ENCODE measurements at places on chromosomes 16 and 17.
A peak's percentile ranks its signal among the peaks of the same experiment; 100 is the strongest.

- no peak for DNase-seq
Measured at GRCh38 chr17:74686761-74687160, 26.0 kb downstream of the CD300LF start.

GRCh38 chr16:83713597-83713996, 94.2 kb upstream of the HSBP1 start:
- peak; percentile 18 for DNase-seq

- DNase-seq, result no peak
Measured at GRCh38 chr16:10787304-10787703, 31.3 kb downstream of the TVP23A start.

DNA sequence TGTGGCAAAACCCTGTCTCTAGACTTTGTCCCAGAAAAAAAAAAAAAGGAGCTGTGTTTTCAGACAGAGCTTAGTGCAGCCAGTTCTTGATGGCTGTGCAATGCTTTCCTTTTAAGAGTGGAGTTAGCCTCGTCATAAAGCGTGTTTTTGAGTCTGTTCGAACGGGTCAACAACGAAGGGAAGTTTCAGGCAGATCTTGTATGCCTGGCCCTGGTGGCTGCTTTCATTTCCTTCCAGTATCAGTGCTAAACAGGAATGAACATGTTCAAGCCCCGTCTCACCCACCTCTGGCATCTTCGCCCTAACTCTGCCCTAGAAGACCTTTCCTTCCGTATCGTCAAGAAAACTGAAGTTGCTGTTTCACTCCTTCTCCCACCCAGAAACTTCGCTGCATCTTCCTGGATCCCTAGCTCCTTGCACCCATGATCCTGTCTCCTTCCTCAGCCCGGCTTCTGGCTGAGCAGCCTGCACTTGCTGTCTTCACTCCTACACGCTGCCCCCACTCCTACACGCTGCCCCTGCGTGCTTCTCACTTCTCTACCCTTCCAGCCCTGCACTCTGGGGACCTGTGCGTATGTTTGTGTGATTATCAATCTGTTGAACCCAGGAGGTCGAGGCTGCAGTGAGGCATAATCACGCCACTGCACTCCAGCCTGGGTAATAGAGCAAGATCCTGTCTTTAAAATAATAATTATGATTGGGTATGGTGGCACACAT, 55.3 kb downstream of the USP10 start:
- no peak for DNase-seq

GRCh38 chr16:16124438-16124837, 98.9 kb downstream of the ABCC6 start:
- no peak for DNase-seq

GRCh38 chr17:47633996-47634395, 15.7 kb upstream of the KPNB1 start:
- DNase-seq, result no peak

DNA sequence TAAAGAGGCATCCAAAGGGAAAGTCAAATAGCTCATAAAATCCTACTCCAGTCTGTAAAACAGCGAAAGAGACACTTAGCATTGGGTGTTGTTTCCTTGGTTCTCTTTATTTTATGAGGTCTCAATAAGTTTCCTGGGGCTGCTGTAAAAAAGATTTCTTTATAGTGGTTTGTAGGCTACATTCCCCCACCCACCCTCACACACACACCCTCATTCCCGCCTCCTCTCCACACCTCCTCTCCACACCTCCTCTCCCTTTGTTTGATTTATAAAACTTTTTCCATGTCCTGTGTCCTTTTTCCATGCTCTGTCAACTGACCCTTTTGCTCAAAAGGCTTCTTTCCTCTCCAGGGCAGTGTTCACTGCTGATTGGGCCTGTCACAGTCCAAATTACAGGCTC, 178.9 kb upstream of the SOX9 start:
- no peak for DNase-seq

- DNase-seq, result no peak
Measured at GRCh38 chr16:8867932-8868415, 832 bp downstream of the CARHSP1 start.

DNA sequence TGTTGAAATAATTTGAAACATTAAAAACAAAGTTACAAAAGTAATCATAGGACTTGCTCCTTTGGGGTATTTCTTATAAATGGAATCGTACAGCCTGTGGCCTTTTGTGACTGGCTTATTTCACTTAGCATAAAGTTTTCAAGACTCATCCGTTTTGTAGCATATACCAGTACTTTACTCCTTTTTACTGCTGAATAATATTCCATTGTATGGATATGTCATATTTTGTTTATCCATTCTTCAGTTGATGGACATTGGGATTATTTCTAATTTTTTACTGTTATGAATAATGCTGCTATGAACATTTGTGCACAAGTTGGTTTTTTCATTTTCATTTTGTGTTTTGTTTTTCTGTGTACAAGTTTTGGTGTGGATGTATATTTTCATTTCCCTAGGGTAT, 30.0 kb upstream of the RHBDL3 start:
- no peak for DNase-seq

GRCh38 chr17:64028874-64029464, 8.5 kb upstream of the ICAM2 start:
- peak; percentile 73 for DNase-seq

- no peak for DNase-seq
Measured at GRCh38 chr17:57370619-57371018, 114.3 kb downstream of the MSI2 start.

DNA sequence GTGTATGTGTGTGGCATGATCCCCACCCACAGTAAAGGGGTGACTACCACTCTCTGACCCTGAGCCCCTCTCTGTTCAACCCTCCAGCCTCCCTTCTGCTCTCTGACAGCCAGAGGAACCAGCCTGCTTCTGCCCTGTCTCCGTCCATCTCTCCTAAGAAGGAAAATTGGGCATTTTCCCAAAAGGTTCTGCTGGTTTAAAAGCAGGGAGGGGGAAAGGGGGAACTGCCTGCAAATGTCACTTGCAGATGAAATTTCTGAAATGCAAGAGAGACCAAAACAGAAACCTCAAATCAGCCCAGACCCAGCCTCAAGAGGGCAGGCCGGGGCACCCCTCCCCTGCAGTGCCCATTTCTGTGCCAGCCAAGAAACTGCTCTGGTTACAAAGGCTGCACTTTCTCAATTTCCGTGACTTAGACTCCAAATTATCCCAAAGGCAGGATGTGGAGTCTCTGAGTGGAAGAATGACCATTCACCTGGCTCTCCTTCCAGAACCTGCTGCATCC, 197.9 kb downstream of the RBFOX3 start:
- DNase-seq, result no peak

- DNase-seq, result peak; percentile 99
Measured at GRCh38 chr16:57244767-57245471, at the start of gene ARL2BP. TSS of gene ARL2BP (plus strand) at chr16:57245259. CDS start at chr16:57245368, 109 bp downstream.

- no peak for DNase-seq
Measured at GRCh38 chr17:32541640-32542039, 54.8 kb downstream of the CDK5R1 start.

GRCh38 chr17:14693382-14693781, 392.5 kb downstream of the HS3ST3B1 start:
- no peak for DNase-seq
